RWPE1 (cell line): ENCODE measurements at places on chromosomes 16 and 17.
A peak's percentile ranks its signal among the peaks of the same experiment; 100 is the strongest.

DNA sequence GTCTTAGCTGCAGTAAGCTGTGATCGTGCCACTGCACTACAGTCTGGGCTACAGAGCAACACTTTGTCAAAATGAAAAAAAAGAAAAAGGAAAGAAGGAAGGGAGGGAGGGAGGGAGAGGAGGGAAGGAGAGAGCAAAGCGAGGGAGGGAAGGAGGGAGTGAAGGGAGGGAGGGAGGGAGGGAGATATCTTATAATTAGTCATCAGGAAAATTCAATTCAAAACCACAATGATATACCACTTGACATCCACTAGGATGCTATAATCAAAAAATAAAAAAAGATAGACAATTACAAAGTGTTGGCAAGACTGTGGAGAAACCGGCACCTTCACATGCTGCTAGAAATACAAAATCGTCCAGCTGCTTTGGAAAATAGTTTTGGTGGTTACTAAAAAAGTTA is 93.8 kb downstream of the CDC27 start:
- no peak for DNase-seq

DNA sequence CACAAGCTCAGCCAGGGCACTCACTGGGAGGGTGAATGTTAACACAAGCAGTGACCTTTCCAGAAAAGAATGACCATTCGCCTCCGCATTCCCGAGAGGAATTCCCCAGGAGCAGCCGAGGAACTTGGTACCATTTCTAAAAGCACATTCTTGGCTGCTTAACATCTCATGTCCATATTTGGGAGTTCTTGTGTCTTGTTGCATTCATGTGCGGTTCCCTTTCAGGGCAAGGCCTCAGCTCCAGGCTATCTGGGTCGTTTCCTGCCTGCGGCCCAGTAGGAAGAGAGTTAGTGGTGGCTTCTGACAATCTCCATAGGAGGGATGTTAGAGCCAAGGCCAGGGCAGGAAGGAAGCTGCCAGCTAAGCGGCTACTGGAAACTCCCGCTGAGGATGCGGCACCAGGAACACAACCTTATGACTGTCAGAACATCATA is 27.8 kb upstream of the MEAK7 start:
- DNase-seq, result peak; percentile 86

GRCh38 chr17:80969030-80969673 is 22.5 kb upstream of the CHMP6 start:
- no peak for DNase-seq

- DNase-seq, result no peak
Measured at GRCh38 chr16:13621639-13622038, 298.3 kb upstream of the ERCC4 start.

DNA sequence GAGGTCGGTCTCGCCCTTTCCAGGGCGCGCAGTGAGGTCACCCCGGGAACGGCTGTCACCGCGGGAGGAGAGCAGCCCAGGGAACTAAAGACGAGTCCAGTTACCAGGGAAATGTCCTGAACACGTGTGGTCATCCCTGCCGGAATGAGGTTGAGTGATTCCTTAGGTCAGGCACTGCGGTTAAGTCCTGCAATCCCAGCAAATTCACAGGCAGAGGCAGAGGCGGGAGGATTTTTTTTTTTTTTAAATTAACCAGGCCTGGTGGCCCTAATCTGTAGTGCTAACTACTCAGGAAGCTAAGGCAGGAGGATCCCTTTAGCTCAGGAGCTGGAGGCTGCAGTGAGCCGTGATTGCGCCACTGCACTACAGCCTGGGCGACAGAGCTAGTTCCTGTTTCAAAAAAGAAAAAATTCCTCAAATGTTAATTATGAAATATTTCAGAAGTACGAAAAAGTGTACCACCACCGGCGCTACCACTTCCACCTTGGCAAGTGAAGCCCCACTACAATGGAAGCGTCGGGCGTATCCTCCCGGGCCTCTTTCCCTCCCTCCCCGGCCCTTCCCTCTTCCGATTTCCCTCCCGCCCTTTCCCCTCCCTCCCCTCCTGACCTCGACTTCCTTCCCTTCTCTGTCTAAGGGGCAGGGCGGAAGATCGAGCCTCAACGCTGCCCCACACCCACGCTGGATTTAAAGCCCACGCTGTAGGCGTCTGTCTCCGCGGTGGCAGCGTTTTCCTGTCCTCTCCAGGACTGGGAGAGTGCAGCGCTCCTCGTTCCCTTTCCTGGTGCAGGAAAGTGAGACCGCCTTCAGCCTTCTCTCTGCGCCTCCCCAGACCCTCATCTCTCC is 27.3 kb downstream of the SLFN11 start:
- DNase-seq, result no peak

DNA sequence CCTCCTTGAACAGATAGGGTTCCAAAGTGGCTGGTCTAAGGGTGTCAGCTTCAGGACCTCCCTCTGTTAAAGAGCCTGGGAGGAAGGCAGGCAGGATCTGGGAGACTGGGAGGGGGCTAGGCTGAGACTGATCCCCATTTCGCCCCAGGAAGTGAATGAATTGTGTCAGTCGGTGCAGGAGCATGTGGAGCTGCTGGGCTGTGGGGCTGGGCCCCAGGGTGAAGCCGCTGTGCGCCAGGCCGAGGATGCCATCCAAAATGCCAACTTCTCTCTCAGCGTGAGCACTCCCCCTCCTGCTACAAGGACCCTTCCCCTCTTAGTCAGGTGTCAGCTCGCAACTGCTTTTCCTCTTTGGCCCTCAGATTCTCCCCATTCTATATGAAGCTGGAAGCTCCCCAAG is 6.1 kb downstream of the CARMIL2 start:
- DNase-seq, result no peak

GRCh38 chr17:59424331-59424730 is 92.9 kb downstream of the YPEL2 start:
- DNase-seq, result no peak

DNA sequence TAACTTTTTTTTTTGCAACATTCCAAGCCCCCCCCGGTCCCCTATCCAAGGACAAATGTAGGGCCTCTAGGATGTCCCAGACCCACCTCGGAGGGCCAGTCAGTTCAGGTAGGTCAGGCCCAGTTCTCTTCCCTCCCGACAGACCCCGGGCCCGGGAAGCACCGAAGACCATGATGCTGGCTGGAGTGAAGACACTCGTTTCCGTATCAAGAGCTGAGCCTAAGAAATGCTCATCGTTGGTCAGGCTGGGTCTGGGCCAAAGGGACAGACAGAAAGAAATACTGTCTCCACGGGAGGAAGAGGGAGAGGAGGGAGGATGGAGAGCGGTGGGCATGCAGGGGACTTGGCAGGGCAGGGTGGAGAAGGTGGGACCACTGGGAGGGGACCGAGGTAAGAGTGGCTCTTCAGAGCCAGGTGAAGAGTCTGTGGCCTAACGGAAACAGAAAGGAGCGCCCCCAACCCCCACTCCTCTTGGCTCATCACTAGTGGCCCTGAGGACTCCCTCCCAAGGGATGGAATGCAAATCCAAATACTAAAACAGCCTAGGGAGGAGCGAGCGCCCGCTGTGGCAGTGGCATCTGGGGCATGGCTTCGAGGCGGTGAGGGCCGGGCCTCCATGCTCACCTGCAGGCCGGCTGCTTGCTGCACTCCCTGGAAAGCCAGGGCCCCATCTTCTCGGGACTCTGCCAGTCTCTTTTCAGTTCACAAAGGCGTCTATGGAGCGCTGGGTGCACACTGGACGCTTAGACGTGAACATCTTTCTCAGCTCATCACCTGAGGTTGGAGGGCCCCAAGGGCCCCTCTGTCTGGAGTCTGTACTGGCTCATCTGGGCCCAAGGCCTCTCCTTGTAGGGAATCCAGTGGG is 1.7 kb upstream of the ROGDI start:
- no peak for DNase-seq

DNA sequence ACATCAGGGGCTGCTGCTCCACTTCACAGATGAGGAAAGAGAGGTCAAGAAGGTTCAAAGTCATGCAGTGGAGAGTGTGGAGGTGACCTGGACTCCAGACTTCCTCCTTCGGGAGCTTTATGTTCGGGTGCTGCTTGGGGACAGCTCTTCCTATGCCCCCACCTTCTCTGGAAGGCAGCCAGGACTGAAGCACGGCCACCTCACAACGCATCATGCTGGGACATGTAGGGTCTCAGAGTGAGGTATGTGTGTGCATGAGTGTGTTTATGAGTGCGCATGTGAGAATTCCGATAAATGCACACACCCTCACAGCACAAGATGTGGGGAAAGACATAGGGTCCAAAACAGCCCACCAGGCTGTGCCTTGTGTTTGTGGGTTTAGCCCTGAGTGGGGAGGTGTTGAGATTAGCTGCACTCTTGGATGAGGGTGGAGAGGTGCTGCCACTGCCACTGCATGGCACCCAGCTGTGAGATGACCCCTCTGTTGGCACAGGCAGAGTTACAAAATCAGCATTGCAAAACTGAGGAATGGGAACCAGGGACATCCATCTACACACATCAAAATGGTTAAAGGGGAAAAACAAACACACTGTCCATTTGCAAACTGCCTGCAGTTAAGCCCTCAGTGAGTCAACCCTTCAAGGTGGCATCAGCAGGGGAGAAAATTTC is 367.4 kb downstream of the SEC14L1 start:
- DNase-seq, result no peak

DNA sequence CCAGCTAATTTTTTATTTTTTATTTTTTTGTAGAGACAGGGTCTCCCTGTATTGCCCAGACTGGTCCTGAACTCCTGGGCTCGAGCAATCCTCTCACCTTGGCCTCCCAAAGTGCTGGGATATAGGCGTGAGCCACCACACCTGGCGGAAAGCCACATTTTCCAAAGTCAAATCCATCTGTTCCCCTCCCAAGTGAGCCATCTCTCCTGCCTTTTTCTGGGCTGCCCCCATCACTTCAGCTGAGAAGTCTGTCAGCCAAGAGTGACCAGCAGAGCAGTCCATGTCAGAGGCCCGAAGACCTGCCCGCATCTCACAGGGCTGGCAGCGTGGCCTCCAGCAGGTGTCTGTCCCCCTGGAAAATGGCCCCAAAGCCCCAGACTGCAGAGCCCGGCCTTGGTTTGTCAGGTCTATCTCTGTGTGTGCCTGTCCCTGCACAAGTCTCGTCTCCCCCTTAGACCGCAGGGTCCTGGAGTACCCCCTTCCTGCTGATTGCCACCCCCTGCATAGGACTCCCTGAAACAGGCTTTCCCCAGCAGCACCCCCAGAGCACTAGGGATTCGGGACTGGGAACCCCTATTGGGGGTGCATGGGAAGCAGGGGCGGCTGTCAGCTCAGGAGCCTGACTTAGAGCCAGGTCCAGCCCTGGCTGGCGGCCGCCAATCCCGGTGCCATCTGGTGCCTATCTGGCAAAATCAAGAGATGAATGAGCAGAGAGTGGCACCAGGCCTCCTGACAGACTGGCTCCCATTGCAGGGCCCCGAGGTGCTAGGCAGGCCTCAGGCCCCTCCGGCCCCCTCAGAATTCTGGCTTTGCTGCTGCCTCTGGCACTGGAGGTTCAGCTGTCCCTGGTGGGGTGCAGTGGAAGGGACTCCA is 7.8 kb downstream of the TTYH2 start:
- no peak for DNase-seq

- no peak for DNase-seq
Measured at GRCh38 chr16:10037751-10038150, 144.5 kb downstream of the GRIN2A start.

DNA sequence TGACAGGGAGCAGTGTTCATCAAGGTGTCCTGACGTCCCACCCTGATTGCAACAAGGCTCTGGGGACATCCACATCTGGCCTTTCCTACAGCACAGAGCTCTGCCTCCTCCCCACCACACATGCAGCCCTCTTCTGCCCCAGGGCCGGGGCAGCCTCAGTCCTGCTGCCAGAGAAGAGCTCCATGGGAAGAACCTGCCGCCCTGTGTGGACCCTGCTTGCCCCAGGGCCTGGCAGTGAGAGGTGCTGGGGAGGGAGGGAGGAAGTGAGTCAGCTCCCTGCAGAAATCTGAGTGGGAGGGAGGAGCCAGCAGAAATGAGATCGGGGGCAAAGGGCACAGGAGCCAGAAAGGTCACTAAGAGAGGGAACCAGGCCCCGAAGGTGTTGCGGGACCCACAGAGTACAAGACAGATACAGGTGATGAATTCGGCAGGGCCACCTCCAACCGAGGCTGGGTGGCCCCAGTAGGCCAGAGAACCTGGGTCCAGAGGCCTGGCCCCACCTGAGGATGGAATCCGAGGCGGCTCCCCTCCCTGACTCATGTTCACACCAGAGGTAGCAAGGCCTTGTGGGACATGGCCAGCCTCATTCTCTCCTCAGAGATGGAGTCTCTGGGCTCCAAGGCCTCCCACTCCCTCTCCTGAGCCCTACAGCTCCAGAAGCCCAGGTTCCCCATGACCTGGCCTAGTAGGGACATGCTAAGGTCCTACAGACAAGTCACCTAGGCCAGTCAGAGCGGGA is 24.8 kb downstream of the MYO18A start:
- DNase-seq, result peak; percentile 90

DNA sequence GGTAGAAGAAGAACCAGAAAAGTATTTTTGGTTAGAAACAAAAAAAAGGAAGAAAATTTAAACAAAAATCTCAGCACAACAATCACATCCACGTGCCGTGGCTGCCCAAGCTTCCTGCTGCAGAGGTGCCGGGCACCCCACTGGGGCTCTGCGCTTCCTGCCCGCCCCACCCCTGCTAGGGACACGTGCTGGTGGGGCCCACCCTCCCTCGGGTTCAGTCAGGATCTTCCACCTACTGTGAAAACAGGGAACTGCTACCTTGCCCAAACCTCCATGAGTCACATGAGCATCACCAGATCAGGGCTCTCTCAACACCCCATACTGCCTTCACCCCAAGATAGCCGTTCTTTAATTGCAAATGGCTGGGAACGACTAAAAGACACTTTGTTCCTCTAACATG is 24.4 kb upstream of the CYTH1 start:
- no peak for DNase-seq

- no peak for DNase-seq
Measured at GRCh38 chr17:79720705-79721292, 9.9 kb upstream of the ENPP7 start.

DNA sequence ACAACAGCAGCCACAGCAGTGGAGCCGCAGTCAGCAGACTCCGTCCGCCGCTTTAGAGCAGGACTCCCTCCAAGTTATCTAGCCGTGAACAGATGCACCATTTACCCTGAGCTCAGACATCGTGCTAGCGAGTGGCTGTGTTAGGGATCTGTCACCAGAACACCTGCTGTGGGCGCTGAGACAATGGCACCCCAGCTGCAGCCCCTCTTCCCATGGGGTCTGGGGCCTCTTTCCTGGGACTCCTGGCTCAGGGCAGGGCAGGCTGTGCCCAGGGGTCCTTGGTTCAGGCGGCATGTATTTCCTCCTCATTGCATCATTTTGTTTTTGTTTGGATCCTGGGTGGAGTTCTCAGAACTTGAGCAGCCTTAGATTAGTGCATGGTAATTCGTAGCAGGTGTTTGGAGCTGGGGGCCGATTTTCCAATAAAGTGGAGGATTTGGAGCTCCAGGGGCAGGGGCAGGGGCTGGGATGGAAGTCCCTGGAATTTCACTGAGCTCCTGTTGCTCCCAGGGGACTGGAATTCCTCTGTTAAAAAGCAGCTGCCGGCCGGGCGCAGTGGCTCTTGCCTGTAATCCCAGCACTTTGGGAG is 23.4 kb downstream of the NMRAL1 start:
- no peak for DNase-seq
